Daoy (cell line): ENCODE measurements at places on chromosomes 11 and 22. TPM values are rescaled to one million over a fixed set of nuclear protein-coding genes. Genes with fewer than 3 reads are reported as not detected.

TXN2 gene
- total RNA-seq, result 13.8 and 17.0 TPM in 2 replicates

TMEM191C gene
- 0.51 TPM in 1 of 2 replicates, not detected in the other for total RNA-seq

KRTAP5-10 gene
- not detected in 2 replicates for total RNA-seq

AGBL2 gene
- total RNA-seq, result 0.42 and 1.3 TPM in 2 replicates

DDX25 gene
- total RNA-seq, result 0.74 and 2.3 TPM in 2 replicates
